NCI-H2171 (cell line): ENCODE measurements at places on chromosomes 12 and 14.

DNA sequence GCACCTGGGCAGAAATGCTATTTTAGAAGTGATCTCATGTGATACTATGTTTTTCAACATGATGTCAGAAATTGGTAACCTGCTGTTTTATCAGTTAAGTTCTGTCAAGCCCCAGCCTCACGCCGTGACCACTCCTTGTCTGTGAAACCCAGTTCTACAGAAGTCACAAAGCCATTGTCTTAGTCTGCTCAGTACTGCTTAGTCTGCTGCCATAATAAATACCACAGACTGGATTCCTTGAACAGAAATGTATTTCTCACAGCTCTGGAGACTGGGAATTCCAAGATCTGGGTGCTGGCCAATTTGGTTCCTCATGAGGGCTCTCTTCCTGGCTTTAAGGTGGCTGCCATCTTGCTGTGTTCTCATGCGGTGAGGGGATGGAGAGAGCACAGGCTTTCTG, 176.9 kb downstream of the PRKCH start:
- no peak for DNase-seq

- DNase-seq = no peak
Measured at GRCh38 chr14:105397350-105397931, 897 bp upstream of the TEX22 start.

GRCh38 chr14:49971156-49972130, 78.6 kb downstream of the ARF6 start:
- DNase-seq = no peak

DNA sequence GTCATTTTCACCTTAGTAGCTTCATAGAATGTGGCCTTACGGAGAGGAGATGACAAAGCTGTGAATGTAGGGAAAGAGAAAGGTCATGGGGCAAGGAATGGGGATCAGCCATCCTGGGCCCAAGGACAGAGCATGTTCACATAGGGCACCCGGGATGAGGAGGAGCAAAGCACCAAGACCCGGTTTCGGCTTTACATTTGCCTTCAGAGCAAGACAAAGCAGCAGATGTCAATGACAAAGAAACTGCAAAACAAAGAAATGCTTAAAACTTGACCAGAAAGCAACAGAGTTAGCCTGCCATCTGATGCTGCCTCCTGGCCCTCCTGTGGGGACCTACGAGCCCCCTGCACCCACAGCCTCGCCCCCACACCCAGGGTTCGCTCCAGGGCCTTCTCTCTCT, 249.2 kb downstream of the SLC41A2 start:
- no peak for DNase-seq

DNA sequence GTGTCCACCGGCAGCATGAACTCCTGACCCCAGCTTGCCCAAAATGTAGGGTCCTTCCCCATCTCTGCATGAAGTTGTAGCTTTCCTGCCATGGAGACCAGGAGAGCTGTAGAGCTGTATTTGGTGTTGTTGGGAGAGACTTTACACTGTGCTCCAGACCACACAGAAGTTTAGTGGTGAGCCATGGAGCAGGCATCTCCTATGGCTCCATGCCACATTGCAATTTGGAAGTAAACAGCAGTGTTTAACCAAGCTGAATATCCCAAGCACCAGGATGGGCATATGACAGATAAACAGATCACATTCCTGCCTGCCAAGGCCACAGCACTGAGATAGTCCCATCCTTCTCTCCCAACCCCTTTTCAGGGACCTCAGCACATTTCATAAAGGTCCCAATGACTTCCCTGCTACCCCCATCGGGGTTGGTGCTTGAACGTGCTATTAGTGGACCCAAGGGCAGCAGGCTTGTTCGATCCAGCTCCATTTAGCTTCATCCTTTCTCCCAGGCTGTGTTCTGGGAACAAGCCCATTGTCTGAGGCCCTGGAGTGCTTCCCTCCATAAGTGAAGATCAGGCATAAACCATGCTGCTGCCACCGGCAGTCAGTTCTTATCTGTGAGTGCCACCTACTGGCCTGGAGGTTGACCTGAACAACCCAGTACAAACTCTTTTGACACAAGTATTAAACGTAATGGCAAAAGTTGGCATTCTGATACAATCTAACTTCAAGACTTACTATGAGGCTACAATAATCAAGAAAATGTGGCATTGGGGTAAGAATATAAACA, 172.3 kb upstream of the ATXN7L3B start:
- DNase-seq = peak; percentile 10
